Lung (tissue), 17 donors: ENCODE measurements at places on chromosomes 6 and 20.

DNA sequence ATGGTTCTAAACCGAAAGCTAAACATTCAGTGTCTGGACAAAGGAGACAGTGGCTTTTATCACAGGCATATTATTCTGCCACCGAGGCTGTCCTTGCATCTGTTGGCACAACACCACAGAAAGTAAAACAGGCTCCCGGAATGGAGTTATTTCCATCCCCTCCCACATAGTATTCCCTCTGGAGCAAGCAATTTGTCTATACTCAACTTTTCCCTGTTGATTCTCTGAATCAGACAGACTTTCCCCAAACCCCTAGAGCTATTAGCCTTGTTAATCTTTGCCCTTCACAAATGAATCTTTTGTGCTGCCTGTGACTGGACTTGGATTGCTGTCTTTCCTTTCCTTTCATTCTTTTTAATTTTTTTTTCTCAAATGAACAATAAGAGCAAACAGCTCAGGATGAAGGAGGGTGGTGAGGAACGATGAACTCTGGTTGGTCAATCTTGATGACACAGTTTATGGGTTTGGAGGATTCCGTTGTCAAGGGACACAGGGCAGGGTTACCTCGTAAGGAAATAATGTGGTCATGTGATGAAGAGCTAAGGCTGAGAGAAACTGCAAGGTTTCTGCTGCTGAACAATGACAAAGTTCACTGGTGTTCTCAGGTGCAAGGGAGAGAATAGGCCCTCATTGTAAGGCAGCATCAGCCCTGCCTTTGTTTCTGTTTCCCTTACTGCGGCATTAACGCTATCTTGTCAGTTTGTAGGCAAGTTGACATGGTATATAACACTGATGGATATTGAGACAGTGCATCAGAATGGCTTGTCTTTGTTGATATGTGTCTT lies 275.0 kb upstream of the BMP2 start:
- DNase-seq, result no peak

- no peak for DNase-seq
Observed at GRCh38 chr20:53707371-53708055, 113.9 kb upstream of the ZNF217 start.

DNA sequence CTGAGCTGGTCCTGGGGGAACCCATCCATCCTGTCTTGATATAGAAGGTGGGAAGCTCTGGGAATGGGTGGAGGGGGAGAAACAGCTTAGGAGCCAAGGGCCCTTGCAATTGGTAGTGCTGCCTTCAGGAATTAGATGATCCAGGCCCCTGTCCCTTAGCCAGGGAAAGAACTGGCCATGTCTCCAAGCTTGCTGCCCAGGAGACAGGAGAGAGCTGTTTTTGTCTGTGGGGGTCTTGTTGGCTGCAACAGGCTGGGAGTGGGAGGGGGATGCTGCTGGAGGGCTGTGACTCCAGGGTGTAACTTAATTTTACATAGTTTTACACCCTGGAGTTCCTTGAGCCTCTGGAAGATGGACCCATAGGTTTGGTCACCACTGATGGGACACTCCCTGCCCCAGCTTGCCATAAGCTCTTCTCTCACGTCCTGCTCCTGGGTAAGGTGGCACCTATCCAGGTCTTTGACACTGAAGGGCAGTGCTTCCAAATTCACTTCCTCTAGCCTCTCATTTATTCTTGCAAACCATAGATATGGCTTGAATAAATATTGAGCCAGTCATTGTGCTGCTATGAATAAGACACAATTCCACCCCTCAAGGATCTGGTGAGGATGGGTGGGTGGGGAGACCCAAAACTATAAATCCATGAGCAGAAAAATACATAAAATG lies 16.8 kb downstream of the VEGFA start:
- DNase-seq, result no peak

GRCh38 chr6:138107078-138107751 lies at the start of gene PERP:
TSS of gene PERP (minus strand) at chr6:138107419. CDS start at chr6:138107340, 79 bp downstream.
- DNase-seq, result peak; percentile 50

GRCh38 chr6:37897321-37897720 lies 77.8 kb downstream of the ZFAND3 start:
- DNase-seq, result no peak

DNA sequence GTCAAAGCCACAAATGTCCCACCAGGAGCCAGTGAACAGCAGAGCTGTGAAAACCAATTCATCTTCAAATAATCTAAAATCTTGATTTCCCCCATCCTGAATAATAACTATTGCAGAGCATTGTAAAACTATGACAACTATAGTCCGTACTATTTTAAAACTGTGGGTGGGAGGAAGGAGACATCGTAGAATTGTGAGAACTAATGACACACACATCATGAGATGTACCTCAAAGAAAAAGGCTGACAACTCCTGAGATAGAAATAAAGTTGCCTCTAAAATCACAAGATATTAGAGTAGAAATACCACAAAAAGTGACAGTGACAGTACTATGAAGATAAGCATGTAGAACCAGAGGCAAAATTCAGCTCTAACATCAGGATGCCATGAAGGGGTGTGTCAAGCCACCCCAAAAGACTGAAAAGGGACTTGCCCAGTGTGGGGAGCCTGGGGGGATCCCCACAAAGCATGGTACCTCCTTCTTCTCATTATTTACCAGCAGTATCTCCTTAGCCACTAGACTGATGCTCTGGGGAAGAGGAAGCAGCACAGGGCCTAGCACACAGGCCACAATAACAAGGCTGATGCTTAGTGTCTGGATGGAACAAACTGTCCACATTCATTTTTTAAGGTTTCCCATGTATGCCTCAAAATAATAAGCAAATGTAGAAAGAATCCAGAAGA lies 13.4 kb downstream of the NAPB start:
- no peak for DNase-seq

DNA sequence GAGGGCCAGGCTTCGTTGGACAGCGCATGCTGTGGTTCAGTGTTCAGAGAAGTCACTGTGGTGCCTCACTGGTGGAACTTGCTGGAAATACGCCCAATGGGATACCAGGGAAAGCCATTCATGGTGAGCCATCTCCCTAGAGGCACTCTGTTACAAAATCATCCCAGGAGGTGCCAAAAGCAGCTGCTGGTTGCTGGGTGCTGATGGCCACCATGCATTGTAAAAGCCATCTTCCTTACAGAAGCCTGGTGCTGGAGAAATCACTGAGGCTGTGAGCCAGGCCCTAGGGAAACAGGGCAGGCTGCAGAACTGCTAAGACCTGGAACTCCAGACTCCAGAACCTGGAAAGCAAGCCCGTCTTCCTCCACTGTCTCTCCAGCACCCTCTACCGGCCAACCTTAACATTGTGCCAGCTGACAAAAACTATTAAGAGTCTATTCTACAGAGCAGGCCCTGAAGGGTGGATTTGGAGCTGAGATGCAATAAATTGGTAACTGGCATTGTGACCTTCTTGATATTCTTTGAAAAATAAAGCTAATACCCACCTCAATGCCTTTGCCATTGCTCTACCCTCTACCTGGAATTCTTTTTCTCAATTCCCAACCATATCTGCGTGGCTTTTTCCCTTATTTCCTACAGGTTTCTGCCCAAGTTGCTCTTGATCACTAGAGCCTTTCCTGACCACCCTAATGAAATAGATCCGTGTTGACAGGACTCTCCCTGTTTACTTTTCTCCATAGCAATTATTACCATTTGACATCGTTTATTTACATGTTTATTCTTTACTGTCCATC lies 18.5 kb downstream of the SNRPB start:
- DNase-seq, result peak; percentile 71

- no peak for DNase-seq
Observed at GRCh38 chr6:133594652-133595110, 294.2 kb upstream of the TCF21 start.

- peak; percentile 23 for DNase-seq
Observed at GRCh38 chr6:30447237-30447636, 42.1 kb upstream of the HLA-E start.

- peak; percentile 33 for DNase-seq
Observed at GRCh38 chr20:10857352-10858070, 183.7 kb upstream of the JAG1 start.

DNA sequence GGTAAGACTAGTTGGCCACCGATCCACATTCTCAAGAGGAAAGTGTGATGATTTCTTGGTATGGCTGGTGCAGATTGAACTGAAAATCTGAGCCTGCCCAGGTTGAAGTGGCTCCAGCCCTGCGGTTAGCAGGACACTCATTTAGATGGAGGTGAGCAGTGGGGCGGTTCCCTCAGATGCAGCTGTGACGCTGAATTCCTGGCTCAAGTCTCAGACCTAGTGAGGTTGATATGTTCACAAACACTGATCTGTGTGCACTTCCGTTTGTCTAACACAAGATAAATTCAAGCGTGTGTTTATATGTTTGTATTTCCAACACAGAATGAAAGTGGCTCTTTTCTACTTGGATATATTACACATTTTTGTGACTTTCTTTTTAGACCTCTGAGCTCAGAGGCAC lies 83.4 kb upstream of the FRMD1 start:
- no peak for DNase-seq

GRCh38 chr20:61125546-61126180 lies 126.4 kb upstream of the CDH4 start:
- DNase-seq, result no peak

DNA sequence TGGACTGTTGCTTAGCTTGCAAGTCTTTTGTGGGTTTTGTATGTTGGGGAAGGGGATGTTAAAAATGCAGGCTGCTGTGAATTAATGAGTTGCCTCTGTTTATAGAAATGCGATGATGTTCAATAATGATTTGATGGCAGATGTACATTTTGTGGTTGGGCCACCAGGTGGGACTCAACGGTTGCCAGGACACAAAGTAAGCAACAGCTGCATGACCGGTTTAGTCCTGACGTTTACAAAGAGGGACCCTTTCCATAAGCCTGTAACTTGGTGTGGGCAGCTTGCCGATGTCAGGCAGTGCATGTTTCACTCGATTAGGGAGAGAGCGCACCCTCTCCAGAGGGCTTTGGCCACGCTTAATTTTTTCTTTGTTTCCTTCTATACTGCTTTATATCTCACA lies 1.3 kb downstream of the BTBD3 start:
- DNase-seq, result peak; percentile 84

GRCh38 chr6:36605143-36605542 lies 11.0 kb downstream of the SRSF3 start:
- DNase-seq, result no peak

DNA sequence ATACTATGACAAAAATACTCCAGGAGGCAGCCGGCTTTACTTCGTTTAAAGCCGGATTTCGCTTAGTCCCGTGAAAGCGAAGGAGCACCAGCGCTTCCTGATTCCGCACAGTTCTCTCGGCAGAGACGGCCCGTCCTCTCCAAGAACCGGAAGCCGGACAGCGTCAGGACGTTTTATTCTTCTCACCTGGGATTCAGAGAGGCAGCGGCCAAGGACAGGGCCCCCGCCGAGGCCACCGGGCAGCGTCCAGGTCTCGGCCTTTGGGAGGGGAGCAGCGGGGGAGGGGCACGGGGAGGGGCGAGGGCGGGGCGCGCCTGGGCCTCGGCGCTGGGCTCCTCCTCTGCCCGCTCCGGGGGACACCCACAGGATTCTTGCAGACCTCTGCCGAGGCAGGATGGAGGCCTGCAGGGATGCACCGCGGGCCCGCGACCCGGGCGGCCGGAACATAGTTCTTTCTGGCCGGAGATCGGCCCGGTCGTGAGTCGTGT lies 2.8 kb upstream of the DIDO1 start:
- DNase-seq, result peak; percentile 57

DNA sequence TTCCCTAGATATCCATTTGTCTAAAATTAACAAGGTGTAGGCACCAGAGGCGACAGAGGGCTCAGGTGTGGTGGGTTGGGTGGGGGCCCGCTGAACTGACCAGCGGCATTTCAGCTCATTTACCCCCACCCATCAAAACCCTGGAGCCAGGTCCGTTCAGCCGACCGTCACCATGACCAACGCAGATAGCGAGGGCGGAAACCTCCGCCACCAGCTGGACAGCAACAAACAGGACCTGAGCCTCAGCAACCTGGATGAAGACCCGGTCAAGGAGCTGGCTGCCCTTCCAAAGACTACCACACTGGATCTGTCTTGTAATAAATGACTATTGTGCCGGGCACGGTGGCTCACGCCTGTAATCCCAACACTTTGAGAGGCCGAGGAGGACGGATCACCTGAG lies 120.8 kb upstream of the LGSN start:
- DNase-seq, result no peak

- DNase-seq, result no peak
Observed at GRCh38 chr6:28380381-28380780, 19.2 kb downstream of the ZSCAN12 start.

GRCh38 chr6:4979426-4979825 lies 24.4 kb downstream of the RPP40 start:
- DNase-seq, result no peak

DNA sequence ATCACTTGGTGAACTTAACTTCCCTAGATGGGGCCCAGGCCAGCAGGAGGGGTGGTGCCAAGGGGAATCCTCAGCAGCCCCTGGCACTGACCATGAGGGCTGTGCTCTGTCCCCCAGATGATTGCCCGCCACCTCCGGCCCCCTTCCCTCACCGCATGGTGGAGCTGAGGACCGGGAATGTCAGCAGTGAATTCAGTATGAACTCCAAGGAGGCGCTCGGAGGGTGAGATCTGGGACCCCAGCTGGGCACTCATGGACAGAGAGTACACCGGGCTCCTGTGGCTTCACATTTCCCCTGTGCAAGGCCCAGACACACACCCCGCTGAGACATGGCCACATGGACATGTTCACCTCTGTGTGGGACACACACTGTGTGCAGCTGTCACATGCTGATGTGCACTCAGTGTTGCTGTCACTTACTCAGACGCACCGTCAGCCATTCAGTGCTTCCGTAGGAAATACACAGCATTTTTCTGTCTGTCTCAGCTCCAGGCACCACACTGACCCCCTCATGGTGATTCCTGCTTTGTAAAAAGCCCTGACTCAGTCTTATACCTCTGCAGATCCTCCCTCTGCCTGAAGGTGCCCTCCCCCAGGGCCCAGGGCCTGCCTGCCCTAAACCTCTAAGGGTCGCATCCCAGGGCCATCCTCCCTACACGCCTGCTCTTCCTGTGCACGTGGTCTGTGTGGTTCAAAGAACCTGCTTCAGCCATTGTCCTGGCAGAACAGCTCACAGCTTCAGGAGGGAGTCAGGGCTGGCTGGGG lies 4.4 kb downstream of the MYLK2 start:
- DNase-seq, result peak; percentile 50

- DNase-seq, result no peak
Observed at GRCh38 chr6:113632220-113632864, 224.8 kb upstream of the MARCKS start.
